ENCODE measurements at places on chromosomes 1 and 21.

- DNase-seq = no peak
Observed at GRCh38 chr21:31730712-31731055, 1.2 kb downstream of the SCAF4 start.

DNA sequence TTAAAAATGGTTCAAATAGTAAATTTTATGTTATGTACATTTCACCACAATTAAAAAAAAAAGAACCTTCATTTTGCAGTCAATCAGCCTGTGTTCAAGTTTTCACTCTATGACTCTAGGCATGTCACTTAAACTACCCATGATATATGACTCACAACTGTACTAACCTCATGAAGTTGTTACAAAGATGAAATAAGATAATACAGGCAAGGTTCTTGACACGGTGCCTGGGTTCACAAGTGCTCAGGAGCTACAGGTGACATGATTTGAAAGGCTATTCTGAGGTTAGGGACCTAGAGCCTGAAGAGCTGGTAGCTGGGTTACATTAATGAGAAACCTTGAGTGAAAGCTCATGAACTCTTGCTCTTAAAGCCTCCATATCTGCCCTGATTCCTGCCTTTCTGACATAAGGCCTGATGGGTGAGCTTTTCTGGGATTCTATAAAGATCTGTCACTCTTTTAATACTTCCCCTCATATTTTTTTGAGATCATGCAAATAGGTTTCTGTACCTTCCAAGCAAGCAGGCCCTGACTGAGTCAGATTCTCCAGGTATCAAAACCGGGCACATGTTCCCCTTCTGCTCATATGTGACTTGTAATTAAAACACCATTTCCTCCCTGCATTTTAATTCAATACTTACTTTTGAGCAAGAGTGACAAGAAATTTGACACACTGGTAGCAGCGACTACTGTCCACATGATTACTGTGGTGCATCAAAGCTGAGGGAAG lies 34.0 kb downstream of the PCSK9 start:
- no peak for DNase-seq

DNA sequence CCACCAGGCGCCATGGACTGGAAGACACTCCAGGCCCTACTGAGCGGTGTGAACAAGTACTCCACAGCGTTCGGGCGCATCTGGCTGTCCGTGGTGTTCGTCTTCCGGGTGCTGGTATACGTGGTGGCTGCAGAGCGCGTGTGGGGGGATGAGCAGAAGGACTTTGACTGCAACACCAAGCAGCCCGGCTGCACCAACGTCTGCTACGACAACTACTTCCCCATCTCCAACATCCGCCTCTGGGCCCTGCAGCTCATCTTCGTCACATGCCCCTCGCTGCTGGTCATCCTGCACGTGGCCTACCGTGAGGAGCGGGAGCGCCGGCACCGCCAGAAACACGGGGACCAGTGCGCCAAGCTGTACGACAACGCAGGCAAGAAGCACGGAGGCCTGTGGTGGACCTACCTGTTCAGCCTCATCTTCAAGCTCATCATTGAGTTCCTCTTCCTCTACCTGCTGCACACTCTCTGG lies 3.8 kb downstream of the GJB3 start:
- DNase-seq = no peak

DNA sequence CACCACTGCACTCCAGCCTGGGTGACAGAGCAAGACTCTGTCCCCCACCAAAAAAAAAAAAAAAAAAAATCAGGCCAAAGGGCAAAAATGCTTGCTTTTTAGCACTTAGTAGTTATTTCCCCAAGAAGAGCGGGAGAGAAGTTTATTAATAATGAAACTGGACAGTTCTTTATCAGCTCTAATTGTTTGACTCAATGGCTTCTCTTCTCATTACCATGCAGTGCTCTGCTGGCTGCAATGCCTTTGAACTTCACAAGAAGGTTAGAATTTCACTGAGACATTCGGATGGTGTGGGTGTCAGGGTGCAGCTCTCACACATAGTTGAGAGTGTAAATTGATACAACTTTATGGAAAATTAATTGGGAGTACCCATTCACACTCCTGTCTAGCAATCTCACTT lies 63.7 kb downstream of the EDARADD start:
- DNase-seq = no peak

DNA sequence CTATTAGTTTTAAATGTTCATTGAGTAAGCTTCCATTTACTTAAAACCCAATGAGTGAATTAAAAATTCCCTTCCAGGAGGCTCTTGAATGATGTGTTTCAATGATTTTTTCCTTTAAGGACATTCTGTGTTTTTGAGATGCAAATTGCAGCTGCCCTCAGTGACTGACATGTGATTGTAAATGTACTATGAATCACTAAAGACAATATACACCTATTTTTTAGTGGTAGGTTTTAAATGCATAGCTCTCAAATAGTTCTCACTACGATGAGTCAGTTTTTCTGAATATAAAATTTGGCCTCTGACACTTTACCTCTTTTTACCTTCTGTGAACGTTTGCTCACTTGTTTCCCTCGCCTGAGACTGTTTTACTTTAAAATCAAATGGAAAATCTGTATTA lies 204.7 kb downstream of the BARHL2 start:
- no peak for DNase-seq

DNA sequence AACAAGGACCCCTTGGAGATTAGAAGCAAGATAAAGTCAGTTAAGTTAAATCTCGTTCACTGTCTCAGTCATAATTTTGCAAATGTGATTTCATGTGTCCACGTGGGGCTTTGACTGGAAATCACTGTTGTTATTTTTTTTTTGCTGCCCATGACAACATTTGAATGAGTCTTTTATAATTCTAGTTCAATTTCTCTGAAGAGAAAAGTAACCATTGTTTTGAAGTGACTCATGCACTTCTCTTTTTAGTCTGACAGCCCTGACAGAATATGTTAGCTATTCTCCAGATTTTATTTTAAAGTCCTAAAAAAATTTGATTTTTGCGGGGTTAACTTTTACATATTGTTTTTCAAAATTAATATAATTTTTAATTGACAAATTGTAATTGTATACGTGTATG lies 30.7 kb upstream of the NLRP3 start:
- DNase-seq = no peak

- DNase-seq = no peak
Observed at GRCh38 chr21:33236766-33237165, 7.0 kb downstream of the IFNAR2 start.

GRCh38 chr1:113226148-113226547 lies 153.2 kb downstream of the LRIG2 start:
- no peak for DNase-seq

GRCh38 chr21:36038701-36039497 lies 21.4 kb downstream of the SETD4 start:
- DNase-seq = no peak

DNA sequence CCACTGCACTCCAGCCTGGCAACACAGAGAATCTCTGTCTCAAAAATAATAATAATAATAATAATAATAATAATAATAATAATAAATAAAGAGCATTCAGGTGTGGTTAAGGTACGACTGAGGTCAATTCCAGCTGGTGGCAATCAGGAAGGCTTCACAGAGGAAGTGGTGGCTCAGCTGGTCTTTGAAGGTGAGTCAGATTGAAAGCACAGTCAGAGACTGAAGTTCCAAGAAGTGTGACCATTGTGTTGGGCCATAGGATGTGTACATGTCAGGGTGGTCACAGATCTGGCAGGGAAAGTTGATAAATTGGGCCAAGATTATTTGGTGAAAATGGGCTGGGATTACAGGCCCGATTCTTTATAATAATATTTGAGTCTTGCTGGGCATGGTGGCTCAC lies 31.0 kb upstream of the MED18 start:
- no peak for DNase-seq

DNA sequence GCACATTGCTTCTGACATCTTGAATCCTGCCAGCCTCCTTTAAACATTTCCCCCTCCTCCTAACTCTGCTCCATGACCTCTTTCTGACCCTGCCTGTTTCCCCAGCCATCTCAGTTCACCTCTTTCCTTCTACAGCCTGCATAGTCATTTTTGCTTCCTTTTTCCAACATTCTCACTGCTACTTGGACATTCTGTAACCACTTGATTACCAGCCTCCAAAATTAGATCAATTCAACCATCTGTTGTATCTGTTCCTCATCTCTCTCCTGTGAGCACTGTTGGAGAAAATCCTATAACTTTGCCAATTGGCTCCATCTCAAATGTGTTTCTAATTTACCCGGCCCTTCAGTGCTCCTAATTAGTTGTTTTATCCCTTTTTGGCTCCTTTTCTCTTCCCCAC lies 27.5 kb upstream of the GPR88 start:
- DNase-seq = no peak

DNA sequence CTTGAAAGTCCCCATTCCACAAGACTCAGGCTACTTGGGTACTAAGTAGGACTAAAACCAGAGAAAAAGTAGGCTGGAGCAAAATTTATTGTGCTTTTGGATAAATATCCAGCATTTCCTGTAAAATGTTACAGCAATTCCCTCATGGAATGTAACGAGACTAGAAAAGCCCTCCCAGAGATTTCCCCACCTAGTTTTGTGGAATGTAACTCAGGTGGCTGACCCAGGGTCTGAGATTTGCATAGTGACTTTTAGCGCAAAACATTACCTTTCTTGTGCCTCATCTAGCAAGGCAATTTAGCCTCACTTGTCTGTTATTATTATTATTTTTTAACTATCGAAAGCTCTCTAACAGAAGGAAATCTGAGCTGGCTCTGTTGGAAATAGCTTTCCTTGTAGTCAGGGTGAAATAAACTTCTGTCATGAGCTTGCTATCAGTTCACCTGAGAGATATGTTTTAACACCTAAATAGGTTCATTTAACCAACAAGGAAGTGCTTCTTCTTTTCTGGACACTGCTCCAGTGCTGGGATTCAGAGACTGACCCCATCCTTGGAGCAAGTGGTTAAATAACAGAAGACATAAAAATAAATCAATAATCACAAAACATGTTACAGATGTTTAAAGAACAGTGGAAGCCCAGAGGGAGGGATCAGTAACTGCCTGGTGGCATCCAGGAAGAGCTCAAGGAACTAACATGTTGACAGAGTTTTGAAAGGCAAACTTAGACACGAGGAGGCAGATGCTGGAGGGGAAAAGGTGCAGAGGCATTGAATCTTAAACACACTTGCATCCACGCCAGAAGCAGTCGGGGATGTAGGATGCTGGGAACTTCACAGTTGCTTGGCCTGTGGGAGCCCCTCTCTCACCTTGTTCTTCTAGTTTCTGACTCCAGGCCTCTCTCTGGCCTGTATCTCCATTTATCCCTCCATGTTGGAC lies 68.3 kb upstream of the RHOU start:
- DNase-seq = no peak

DNA sequence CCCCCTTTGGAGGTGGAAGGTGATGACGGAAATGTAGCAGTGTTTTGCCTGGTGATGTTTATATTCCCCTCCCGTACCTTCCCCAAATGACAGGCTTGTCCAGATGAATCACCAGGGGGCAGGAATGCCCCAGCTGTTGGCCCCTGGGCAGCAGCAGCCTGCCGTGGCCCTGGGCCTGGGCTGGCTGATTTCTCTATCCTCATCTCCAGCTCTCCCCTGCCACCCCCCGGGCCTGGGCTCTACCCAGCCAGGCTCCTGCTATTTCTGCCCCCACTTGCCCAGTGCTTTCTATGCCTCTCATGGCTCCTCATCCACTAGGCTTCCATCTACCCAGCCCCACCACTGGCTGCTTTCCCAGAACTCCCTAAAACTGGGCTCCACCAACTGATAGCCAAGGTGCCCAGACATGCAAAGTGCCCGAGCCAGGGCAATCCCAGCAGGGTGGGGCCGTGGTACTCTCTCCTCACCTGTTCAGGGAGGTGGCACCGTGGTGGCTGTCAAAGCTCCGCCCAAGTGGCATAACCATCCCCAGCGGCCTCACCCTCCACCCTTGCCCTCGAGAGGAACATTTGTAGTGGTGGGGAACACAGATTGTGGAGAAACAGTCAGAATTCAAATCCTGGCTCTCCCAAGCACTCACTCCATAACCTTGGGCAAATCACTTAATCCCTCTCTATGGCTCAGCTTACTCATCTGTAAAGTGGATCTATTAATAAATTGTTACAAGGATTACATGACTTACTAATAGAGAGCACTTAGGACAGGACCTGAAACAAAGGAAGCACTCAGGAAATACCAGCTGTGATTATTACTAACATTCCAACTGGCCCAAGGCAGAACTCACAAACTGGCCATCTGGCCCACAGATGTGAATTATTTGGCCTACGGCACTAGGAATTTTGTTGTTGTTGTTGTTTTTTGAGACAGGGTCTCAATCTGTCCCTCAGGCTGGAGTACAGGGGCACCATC lies 12.8 kb upstream of the ECE1 start:
- DNase-seq = peak; percentile 78

GRCh38 chr21:40681164-40681859 lies 165.6 kb downstream of the DSCAM start:
- no peak for DNase-seq

- no peak for DNase-seq
Observed at GRCh38 chr1:94927405-94928175, 680 bp upstream of the CNN3 start.

DNA sequence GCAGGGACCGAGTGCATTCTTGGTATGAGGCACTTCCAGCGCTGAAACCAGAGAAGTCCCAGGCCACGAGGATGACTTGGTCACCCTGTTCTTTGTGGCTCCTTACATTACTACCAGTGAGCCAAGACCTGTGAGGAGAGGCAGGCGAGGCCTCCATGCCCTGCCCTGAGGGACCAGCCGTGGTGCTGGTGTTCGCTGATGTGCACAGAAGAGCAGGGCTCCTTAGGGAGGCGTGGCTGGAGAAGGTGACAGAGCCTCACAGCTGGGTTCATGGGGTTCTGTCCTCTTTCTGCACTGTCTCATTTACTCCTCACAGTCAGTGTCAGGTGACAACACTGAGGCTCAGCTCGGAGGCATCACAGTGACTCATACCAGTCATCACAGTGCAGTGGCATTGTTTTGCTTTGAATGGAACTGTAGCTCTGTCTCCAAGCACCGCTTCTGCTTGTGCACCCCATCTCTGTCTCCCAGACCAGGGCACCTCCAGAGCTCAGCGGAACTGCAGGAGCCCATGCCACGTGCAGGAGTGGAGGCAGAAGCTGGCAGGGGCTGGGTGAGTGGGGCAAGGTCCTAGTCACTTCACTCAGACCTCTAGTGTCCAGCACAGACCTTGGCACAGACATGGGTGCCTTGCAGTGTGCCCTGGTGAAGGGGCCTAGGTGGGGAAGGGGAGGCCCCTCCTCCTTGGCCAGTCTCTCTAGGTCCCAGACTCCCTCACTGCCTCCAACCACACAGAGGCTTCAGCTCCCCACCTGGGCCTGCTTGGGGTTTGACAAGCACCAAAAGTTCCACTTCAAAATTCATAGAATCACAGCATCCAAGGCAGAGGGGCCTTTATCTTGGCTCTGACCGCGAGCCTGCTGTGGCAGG lies 310.9 kb downstream of the MATN1 start:
- DNase-seq = no peak
